Peyer's patch (tissue), 4 donors: ENCODE measurements at places on chromosomes 2 and 18. TPM values are rescaled to one million over a fixed set of nuclear protein-coding genes. Genes with fewer than 3 reads are reported as not detected.

SPHKAP gene
- total RNA-seq = not detected

L3MBTL4 gene
- 6.5 TPM for total RNA-seq

GRCh38 chr2:237885931-237886684 is 26.7 kb downstream of the RAMP1 start:
- DNase-seq = no peak

ERBB4 gene
- not detected for total RNA-seq

GRCh38 chr18:14912967-14913366 is 165.0 kb downstream of the ANKRD30B start:
- no peak for DNase-seq

AQP12B gene
- 1.9 TPM for total RNA-seq

DNA sequence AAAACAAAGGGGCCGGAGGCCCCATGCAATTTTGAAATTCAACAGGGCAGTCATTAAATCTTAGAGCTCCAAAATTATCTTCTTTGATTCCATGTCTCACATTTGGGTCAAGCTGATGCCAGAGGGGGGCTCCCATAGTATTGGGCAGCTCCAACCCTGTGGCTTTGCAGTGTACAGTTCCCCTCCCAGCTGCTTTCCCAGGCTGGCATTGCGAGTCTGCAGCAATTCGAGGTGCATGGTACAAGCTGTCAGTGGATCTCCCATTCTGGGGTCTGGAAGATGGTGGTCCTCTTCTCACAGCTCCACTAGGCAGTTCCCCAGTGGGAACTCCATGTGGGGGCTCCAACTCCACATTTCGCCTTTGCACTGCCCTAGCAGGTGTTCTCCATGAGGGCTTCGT is 72.7 kb upstream of the ARHGAP15 start:
- no peak for DNase-seq

GRCh38 chr2:160109939-160110673 is 47.7 kb upstream of the PLA2R1 start:
- DNase-seq = peak; percentile 55

CFC1 gene
- total RNA-seq = not detected

SEMA4F gene
- total RNA-seq = 3.3 TPM
